ENCODE measurements at places on chromosomes 4 and X. TPM values are rescaled to one million over a fixed set of nuclear protein-coding genes. Genes with fewer than 3 reads are reported as not detected.

ARL9 gene
- 0.62 TPM for polyA plus RNA-seq

GRCh38 chr4:108738003-108738706 lies 24.7 kb downstream of the ETNPPL start:
- DNase-seq = no peak

GRCh38 chr4:185261946-185262345 lies 52.5 kb downstream of the SNX25 start:
- DNase-seq = no peak

DNA sequence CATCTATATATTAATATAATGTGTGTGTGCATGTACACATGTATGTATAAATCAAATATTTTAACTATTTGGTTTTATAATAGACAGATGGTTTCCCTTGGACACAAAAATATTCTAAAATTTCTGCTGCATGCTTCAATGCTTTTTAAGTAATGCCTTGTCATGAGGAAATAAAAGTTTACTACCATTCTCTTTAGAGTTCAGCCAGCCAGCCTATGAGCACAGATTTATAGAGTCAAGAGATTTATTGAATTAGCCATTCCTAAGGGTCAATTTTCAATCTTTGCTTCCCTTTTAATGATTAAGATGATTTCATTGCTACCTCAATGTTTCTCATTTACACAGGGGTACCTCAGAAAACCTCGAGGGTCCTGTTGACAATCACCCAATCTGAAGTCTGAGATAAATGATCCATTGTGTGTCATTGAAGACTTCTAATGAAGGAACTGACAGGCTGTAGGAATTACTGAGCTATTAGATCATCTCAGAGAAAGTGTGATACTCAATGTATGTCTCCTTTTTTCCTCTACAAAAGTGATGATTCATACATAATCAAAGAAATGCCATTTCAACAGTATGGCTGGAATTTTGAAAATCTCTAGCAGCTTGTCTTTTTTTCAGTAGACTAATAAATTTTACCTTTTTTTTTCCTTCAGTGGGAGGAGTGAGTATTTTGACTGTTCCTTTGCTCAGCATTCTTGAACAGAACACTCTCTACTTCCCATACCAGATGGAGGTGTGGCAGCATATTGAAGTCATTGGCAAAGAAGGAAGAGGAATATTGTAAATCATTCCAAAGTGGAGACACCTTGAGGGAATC lies 222.6 kb upstream of the PCDH18 start:
- peak; percentile 15 for DNase-seq

GRCh38 chr4:180695851-180696250 lies 1547.4 kb upstream of the TENM3 start:
- DNase-seq = no peak

- DNase-seq = no peak
These were observed 52.0 kb downstream of the HMX1 start for GRCh38 chr4:8819473-8820177.

DNA sequence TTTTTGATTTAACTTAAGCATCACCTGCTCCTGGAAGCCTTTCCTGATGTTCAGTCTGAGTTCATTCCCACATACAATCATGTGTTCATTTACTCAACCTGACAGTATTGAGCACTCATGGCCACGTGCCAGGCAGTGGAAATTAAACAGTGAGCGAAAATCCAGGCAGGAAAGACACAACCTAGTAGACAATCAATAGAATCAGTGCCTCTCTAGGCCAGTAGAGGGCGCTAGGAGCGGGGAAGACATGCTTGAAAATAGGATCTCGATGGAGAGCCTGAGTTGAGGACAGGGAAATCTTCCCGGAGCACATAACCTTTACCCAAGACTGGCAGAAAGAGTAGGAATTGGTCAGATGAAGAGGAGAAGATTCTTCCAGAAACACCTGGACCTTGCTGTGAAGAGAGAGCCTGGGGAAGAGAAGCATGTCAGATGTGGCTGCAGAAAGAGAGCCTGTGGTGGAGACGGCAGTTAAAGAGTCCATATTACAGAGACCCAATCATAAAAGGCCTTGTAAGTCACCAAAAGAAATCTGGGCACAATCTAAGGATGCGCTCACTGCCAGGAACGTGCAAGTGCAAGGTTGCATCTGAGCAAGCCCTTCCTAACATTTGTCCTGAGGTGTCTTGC lies 103.5 kb downstream of the LDB2 start:
- no peak for DNase-seq

GRCh38 chr4:158541506-158541905 lies 19.8 kb downstream of the RXFP1 start:
- no peak for DNase-seq

DNA sequence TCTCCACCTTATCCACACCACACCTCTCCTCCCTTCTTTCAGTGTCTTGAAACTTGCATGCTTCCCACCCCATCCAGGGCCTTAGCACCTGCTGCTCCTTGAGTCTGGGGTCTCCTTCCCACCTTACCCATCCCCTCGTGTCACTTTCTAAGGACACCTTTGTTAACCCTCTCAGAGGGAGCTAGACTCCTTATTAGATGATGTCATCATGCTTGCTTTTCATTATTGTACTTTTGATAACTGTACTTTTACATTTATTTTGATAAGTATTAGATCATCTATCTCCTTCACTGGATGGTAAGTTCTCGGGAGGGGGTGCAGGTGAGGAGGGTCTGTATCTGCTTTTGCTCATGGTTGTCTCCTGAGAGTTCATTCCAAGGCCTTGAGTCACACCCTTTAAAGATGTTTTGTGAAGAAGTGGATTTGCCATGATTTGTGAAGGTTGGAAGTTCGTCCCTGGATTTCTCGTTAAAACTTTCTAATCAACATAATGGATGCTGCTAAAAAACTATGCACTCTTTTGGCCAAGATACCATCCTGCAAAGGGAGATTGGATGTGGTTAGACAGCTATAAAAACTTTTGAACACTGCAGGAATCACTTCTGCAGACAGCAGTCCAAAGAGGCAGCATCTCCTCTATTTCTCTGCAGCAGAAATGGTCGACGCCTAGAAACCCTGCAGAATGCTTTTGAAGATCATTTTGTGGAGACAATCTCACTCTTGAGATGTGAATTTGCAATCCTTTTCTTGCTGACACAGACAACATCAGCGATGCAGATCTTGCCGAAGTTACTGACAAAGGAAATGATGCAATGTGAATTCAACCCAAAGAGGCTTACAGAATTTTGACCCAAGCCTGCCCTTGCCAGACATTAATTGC lies 69.6 kb downstream of the ENPP6 start:
- no peak for DNase-seq

DNA sequence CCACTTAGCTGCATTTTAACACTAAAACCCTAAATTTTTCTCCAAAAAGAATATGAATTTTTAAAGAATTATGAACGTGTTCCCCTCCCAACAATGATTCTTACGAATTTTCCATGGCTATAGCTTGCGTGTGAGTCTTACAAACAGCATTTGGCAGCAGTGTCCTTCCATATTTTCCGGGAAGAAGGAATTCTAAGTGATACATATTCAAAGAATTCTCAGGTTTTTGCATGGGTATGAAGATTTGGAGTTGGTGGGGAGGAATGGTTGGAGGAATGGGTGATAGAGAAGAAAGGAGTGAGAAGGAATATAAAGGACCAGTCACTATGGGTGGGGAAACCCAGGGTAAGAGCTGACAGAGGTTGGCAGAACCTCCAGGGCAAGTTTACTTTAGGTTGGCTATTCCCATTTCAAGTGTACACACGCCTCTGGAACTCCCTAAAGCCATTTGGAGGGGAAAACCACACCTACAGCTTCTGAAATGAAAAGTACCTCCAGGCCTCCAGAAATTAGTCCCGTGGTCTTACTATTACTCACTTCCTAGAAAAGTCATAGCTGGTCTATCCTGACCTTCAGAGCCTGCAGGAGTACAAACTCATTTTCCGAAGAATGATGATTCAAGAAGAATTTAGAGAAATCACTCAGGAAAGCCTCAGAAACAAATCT lies 420.8 kb upstream of the DIPK2B start:
- DNase-seq = no peak

FAT4 gene
- 26.5 TPM for polyA plus RNA-seq

GRCh38 chr4:130077275-130077674 lies 981.3 kb downstream of the C4orf33 start:
- no peak for DNase-seq

GRCh38 chrX:29948653-29949052 lies 266.7 kb upstream of the MAGEB2 start:
- no peak for DNase-seq

GRCh38 chr4:165610679-165611437 lies 232.1 kb downstream of the CPE start:
- DNase-seq = no peak

NPY5R gene
- polyA plus RNA-seq = 4.2 TPM

DNA sequence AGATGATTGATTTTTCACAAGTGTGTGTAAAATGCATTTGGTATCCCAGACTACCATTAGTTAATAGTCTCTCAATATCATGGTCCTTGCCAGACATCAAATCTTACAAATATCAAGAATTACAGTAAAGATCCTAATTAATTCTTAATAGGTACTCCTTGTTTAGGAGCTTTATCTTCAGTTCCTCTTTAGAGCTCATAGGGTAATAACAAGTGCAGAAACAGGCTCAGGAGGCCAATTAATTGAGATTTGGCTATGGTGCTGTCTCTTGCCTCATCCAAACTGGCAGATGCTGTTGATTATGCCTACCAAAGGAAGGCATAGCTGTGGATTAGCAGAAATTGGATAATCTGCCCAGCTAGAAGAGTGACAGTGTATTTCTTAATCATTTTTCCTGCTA lies 6.9 kb downstream of the MTMR1 start:
- DNase-seq = no peak

GAGE2A gene
- not detected for polyA plus RNA-seq

DNA sequence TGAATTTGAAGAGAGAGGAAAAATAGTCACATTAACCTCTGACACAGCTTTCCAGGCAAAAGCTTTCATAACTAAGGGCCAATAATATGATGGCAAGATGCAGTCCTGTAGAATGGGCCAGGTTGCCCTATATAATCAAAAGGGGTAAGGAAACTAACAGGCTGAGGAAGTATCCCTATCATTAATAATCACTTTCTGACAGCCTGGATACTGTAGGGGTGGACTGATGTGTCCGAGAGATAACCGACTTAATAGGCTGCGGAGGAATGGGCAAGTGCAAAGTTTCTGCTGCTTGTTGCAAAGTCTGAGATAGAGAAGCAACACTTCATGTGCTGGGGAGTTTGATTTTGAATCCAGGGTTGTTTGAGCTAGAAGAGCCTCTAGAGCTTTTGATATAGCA lies 94.8 kb downstream of the DNAAF6 start:
- DNase-seq = no peak

PAGE2 gene
- polyA plus RNA-seq = not detected

MAGEA11 gene
- 0.04 TPM for polyA plus RNA-seq

GRCh38 chr4:53147197-53147596 lies 218.7 kb downstream of the SCFD2 start:
- DNase-seq = no peak

DNA sequence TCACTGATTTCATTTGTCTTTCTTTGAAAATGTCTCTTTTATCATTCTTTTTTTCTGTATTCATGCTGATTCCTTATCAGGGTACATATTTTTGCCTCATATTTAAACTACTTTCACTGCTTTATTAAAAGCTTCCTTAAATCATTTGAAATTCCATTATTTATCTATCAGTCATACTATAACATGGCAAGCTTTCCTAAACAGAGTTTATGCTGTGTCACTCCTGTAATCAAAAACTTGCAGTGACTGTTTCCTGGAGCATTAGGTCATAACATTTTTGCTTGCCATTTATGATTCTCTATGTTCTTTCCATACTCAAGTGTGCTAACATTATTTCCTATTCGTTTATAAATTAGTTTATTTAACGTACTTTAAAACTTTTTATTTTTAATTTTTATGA lies 203.7 kb downstream of the BMPR1B start:
- DNase-seq = no peak

- DNase-seq = no peak
These were observed 12.2 kb upstream of the ODAM start for GRCh38 chr4:70183168-70183939.

Measured in left renal cortex interstitium (tissue), 4 donors.